Testis (tissue), 5 donors: ENCODE measurements at places on chromosomes 5 and 9. TPM values are rescaled to one million over a fixed set of nuclear protein-coding genes. Genes with fewer than 3 reads are reported as not detected.

GRCh38 chr9:78103971-78104433 lies 72.4 kb upstream of the GNAQ start:
- H3K4me1 ChIP-seq, result no peaks in the 10 kb centered on the region
- no peaks in the 10 kb centered on the region for H3K36me3 ChIP-seq
- DNase-seq, result peak; percentile 17
- no peak overlapping the region for H3K4me3 ChIP-seq
- H3K27ac ChIP-seq, result no peak overlapping the region

DNA sequence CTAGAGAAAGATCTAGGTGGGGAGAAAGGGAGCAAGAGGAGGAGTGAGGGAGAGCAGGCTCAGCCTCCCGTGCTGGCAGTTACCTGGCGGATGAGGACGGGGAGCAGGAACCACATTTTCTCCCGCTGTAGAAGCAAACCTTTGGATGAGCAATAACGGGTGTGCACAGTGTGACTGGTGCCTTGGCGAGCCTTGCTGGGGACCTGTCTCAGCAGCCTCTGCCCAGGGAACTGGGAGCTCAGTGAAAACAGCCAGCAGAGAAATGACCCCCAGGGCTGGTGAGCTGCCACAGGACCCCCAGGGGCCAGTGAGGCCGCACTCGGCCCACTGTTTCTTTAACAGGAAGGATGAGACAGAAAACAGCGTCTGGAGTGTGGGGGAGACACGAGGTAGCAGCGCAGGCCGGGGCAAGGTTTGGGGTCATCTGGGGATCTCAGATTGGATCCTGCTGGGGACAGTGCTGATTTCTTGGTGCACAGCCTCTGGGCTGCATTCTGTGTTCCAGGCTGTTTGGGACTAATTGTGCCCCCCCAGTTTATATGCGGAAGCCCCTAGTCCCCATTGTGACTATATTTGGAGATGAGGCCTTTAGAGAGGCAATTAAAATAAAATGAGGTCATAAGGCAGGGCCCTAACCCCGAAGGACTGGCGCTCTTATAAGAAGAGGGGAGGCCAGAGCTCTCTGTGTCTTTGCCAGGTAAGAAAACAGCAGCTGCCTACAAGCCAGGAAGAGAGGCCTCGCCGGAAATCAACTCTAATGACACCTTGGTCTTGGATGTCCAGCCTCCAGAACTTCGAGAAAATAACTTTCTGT lies 118.8 kb upstream of the PHYKPL start:
- H3K4me3 ChIP-seq, result no peak overlapping the region
- no peak overlapping the region for H3K27ac ChIP-seq
- H3K27me3 ChIP-seq, result no peaks in the 10 kb centered on the region
- H3K4me1 ChIP-seq, result peaks cover 4% of the 10 kb centered on the region
- no peak for DNase-seq

GRCh38 chr5:117551236-117551635 lies 976.6 kb upstream of the SEMA6A start:
- no peak overlapping the region for H3K27ac ChIP-seq
- no peaks in the 10 kb centered on the region for H3K4me1 ChIP-seq
- no peaks in the 10 kb centered on the region for H3K27me3 ChIP-seq
- H3K4me3 ChIP-seq, result no peak overlapping the region
- no peak for DNase-seq
- no peaks in the 10 kb centered on the region for H3K36me3 ChIP-seq

DNA sequence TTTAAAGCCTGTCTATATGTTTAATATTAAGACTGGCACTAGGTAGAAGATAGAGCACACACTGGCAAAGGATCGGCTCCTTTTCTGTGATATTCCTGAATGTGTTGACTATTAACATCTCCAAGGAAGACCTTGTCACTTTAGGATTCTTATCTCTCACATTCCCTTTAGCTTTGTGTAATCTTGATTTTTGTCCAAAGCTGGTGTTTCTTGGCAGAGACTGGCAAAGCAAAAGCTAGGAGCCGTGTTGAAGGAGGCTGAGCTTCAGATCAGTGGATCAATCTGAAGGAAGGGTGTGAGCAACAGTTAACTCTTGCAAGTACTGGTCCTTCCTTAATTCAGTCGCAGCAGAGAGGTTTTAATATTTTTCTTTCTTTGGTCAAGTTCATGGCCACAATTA lies 830.4 kb upstream of the ZNF608 start:
- no peaks in the 10 kb centered on the region for H3K4me1 ChIP-seq
- no peak for DNase-seq
- H3K36me3 ChIP-seq, result no peaks in the 10 kb centered on the region
- no peak overlapping the region for H3K4me3 ChIP-seq
- H3K27me3 ChIP-seq, result no peaks in the 10 kb centered on the region
- H3K27ac ChIP-seq, result no peak overlapping the region

MARCHF11 gene
- total RNA-seq, result 28.7 TPM
